Ammon's horn (tissue), 1 donor: ENCODE measurements at places on chromosomes 11 and 22.
A peak's percentile ranks its signal among the peaks of the same experiment; 100 is the strongest.

GRCh38 chr11:116258821-116259220 lies 514.0 kb downstream of the BUD13 start:
- DNase-seq = no peak

GRCh38 chr11:3022982-3023381 lies 30.9 kb upstream of the NAP1L4 start:
- DNase-seq = no peak

DNA sequence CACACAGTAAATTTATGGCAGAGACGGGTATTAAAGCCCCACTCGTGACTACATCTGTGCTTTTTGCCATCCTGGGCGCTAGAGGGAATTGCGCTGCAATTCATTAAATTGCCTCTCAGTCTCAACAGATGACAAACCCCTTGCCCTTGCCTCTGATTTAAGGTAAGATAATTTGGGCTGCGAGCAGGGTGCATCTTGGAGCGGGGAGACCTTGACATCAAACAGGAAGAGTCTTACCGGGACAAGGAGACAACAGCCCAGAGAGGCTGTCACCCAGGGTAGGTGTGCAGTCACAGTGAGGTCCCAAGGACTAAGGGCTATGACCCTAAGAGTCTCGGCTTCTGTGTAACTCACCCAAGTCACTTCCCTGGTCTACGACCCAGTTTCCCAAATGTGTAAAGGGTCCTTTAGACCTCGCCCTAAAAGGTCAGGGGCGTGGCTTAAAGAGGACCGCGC lies 449 bp upstream of the TOM1 start:
- peak; percentile 59 for DNase-seq

GRCh38 chr11:13098616-13099289 lies 89.6 kb downstream of the RASSF10 start:
- DNase-seq = no peak

DNA sequence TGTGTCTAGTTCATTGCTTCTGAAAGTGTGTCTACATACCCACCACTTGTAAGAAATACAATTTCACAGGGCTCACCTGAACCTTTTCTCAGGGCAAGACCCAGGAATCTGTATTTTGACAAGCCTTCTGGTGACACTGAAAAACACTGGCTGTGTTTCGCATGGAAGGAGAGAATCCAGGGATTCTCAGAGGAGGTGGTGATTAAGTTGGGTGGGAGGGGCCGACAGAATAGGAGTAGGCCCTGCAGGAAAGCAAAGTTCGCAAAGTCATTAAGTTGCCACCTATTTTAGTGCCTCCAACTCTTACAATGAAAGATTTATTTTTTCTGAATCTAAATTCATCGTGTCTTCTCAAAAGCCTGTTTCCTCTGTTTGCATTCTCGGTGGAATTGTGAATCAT lies 186.8 kb downstream of the FAT3 start:
- no peak for DNase-seq

DNA sequence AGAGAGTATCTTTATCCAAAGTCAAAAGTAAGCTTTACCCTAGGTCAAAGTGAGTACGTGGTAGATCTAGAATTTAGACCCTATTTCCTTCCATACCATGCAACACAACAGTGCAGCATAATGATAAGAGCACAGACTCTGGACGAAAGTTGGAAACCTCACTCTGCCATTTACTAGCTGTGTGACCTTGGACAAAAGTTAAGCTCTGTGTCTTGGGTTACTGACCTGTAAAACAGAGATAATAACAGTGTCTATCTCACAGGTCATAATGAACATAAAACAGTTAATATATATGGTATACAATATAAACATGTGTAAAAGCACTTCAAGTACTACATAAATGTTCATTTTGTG lies 13.6 kb upstream of the CHRNA10 start:
- DNase-seq = no peak

- DNase-seq = no peak
Observed at GRCh38 chr11:110454609-110455008, 24.9 kb downstream of the FDX1 start.

DNA sequence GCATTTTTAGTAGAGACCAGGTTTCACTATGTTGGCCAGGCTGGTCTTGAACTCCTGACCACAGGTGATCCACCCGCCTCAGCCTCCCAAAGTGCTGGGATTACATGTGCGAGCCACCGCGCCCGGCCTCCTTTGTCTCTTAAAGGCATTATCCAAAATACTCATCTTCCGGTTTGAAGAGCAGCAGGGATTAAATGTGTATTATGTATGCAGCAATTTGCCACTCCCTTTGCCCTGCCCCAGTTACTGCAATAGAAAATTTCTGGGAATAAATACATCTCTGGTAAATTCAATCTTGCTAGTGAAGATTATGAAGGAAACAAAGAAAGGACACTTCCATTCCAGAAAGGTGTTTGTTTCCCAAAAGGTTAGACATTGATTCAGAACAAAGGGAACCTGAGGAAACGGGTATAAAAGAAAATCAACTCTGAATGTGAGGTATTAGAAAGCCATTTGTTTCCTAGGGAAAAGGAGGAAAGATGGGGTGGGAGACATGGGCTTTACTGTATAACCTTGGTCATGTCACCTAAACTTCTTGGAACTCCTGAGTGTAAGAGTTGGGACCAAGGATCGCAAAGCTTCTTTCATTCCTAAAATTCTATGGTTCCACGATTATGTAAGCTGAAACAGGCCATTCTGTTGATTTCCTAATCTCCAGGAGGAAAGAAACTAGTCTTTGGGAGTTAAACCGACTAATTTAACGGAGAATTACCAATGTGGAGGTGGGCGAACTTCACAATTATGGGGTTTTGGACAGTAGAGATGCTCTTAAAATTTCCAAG lies 959 bp upstream of the HIPK3 start:
- DNase-seq = peak; percentile 5

DNA sequence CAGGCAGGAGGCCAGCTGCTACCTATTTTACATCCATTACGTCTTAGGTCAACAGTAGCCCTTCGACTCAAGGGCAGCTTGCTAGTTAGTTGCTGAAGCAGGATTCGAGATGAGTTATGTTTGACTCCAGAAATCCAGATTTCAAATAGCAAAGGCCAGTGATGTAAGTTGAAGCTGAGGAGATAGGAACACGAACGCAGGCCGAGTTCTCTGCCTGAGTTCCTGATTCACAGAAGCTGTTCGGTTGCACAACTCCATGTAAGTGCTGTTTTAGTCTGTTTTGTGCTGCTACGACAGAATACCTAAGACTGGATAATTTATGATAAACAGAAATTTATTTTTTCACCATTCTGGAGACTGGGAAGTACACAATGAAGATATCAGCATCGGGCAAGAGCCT lies 111.2 kb downstream of the SLC1A2 start:
- DNase-seq = peak; percentile 60

- DNase-seq = no peak
Observed at GRCh38 chr22:22882033-22882717, 5.4 kb upstream of the IGLL5 start.

GRCh38 chr11:19243143-19243542 lies 2.4 kb upstream of the E2F8 start:
- no peak for DNase-seq

DNA sequence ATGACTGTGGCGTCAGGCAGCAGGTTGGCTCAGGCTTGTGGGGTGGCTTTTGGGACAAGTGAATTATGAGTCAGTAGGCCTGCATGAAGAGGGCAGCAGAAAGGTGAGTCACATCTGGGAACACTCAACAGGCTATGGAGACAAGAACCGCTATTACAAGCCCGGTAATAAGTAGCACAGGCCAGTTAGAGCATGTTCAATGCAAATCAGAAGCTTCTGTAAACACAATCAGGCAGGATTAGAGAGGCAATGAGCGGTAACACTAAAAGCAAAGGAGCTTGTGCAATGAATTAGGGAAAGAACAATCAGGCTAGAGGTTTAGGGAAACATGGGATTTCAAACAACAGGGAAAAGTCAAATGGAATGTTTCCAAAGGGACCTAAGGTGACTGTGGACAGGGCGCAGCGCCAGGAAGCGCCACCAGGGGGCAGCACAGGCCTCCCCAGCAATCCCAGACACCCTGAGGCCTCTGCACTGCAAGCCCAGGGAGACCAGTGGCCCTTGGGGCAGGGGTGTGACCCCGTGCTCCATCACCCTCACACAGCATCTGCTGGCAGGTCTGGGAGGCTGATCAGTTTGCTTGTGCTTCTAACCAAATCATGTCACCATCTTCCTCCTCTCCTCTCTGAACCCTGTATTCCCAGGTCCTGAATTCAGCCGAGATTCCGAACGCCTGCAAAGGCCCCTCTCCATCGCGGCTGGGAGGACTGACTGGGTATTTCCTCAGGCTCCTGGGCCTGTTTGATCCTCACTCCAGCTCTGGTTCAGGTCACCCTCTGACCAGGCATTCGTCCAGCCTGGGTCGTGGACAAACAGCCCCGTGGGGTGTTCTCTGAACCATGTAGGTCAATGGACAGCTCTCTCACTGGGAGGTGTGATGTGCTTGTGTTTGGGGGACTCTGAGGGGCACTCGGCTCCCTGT lies 50.0 kb downstream of the C11orf58 start:
- peak; percentile 78 for DNase-seq

DNA sequence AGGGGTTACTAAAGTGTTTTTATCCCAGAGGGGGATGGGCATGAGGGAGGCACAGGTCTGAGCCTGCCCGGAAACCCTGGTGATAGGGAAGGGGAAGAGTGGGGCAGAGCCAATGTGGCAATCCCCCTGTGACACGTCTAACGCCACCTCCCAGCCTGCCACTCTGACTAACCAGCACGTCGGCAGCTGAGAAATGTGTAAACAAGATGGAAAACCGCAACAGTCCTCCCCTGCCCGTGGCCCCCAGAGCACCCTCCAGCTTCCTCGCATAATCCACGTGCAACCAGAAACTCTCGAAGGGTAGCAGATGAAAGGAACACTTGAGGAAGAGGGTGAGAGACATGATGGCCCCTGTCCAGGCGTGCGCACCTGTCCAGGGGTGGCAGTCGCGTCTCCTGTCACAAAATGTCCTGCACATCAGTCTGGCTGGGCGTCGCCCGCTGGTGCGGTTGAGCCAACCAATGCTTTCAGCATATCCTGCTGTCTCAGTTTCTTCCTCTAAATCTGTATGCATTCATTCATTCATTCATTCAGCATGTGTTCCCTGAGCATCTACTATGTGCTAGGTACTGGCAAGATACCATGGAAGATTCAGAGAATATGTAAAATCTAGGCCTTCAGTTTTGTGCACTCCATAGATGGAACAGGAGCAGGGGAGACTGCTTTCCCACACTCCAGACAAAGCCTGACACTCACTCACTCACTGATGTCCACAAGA lies 4.5 kb downstream of the TMPRSS4 start:
- DNase-seq = no peak

DNA sequence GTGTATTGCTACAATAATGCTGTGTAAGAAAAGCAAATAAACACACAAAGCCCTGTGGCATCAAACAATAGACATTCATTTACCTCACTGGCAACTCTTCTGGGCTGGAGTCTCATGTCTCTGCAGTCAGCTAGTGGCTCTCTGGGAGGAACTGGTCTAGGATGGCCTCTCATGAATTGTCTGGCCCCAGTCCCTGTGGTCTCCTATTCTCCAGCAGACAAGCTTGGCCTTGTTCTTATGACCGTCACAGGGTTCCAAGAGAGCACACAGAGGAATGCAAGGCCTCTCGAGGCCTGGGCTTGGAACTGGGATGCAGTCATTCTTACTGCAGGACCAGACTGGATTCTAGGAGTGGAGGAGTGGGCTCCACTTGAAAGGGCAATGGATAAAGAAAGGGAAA lies 141.2 kb upstream of the NTM start:
- peak; percentile 18 for DNase-seq

GRCh38 chr22:50313021-50313420 lies 5.6 kb upstream of the PLXNB2 start:
- no peak for DNase-seq

DNA sequence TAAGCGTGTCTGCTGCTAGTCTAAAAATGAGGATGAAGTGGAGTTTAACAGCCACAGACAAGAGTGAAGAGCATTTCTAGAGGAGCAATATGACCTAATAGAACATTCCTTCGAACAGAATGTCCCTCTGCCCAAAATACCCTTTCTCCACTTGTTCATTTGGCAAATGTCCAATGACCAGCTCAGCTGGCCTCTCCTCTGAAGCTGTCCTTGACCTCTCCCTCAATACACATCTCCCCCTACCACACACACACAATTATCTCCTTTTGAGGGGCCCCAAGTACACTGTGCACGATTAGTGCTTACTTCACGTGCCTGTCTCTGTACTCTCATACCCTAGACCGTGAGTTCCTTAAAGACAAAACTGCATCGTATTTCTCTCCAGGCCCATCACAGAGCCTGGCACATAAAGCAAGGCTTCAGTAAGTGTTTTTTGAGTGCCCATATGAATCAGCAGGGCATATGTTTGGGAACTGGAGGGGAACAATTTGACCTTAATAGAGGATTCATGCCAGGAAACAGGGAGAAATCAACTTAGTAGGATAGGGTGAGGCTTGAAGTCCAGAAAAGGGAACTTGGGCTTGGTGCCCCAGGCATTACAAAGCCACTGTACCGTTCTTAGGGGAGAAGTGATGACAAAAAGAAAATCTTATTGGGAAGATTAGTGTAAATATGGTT lies 18.1 kb upstream of the NCAM1 start:
- no peak for DNase-seq

GRCh38 chr11:61966734-61967115 lies 709 bp downstream of the FTH1 start:
- no peak for DNase-seq

DNA sequence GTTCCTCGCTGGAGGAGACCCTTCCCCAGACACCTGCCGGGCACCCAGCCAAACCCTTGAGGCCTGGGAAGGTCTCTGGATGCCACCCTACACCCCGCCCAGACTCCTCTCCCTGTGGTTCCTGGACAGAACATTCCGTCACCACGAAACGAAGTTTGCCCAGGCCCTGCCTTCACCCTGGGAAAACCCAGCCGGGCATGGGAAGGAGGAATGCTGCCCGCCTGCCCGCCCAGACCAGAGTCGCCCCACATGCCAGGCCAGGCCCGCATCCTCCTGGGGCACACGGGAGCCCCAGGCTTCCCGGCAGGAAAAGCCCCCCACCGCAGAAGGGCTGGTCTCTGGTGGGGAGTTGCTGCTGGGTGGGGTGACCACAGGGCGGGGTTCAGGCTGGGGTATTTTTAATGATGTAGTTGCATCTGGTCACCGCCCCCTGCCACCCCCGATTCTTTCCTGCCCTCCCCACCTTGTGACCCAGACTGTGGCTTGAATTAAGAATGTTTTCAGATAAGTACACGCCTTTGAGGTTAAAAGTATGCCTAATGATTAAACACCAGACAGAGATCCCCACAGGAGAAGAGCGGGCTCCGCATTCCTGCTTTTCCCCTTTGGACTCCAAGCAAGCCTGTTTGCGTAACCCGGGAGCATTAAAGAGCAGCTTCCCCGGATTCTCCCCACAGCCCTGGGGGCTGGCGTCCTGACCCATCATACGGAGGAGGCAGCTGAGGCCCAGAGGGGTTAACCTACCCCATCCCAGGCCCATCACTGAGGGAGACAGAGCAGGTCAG lies 44.6 kb upstream of the PPARA start:
- no peak for DNase-seq

GRCh38 chr11:123519055-123519796 lies 89.2 kb downstream of the GRAMD1B start:
- DNase-seq = no peak
